ENCODE measurements at places on chromosomes 12 and 14.

GRCh38 chr12:131091413-131091975 lies 137.8 kb downstream of the ADGRD1 start:
- no peak for DNase-seq

- DNase-seq, result peak; percentile 28
Observed at GRCh38 chr14:70156592-70156991, 32.2 kb downstream of the SLC8A3 start.

DNA sequence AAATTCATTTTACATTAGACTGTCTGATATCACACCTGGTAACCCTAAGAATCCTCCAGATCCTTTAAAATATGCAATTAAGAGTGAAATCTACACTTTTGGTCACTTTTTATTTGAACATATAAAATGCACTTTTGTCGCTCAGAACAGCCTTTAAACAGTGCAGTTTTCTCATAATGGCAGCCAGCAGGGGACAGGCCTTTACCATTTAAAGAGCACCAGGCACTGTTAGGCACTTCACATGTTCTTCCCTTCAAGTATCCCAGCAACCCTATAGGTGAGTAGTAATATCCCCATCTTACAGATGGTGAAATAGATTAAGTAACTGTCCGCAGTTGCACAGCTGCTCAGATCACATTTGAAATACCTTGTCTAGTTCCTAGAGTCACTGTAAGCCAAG lies 11.3 kb upstream of the SAMD4A start:
- DNase-seq, result no peak

DNA sequence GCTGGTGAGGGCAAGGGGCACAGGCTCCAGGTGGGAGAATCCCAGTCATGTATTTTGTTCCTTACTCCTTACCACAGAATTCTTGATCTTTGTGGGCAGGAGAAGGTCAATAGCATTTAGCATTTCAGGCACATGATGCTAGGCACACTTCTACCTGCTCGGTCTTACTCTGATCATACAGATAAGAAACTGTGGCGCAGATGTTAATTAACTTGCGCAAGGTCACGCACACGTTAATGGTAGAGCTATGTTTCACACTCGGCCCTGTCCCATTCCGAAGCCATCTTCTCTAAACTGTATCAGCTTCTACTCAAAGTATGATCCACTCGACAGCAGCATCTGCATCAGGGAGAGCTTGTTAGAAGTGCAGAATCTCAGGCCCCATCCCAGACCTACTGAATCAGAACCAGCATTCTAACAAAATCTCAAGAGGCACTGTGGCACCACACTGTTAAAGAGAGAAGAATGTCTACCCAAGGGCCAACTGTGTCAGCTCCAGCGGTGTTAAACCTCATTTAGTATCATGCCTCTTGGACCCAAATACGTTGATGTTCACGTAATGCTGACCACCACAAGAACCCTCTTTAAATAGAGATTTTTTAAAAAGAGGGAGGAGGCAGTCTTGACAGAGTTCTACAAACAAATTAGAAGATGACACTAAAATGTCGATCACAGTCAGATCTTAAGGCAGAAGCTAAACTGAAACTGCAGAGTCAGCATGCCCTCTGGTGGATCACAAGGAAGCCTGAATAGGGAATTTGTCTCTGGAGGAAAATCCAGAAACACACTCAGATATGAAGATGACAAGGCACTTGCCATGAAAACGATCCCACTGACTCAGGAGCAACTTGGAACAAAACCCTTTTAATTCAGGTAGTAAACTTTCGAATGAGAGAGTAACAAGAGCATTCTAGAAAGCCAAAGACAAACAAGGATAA lies 7.3 kb downstream of the STXBP6 start:
- no peak for DNase-seq

GRCh38 chr12:125006365-125006764 lies 12.9 kb downstream of the BRI3BP start:
- DNase-seq, result no peak

GRCh38 chr14:20680363-20680762 lies 4.0 kb upstream of the RNASE4 start:
- no peak for DNase-seq

GRCh38 chr14:28141662-28142061 lies 624.9 kb upstream of the FOXG1 start:
- no peak for DNase-seq

GRCh38 chr14:73606271-73606670 lies 6.0 kb upstream of the ACOT6 start:
- DNase-seq, result no peak

- no peak for DNase-seq
Observed at GRCh38 chr14:97219431-97220017, 422.3 kb downstream of the VRK1 start.

- no peak for DNase-seq
Observed at GRCh38 chr12:123270214-123271000, 1.2 kb downstream of the CDK2AP1 start.

DNA sequence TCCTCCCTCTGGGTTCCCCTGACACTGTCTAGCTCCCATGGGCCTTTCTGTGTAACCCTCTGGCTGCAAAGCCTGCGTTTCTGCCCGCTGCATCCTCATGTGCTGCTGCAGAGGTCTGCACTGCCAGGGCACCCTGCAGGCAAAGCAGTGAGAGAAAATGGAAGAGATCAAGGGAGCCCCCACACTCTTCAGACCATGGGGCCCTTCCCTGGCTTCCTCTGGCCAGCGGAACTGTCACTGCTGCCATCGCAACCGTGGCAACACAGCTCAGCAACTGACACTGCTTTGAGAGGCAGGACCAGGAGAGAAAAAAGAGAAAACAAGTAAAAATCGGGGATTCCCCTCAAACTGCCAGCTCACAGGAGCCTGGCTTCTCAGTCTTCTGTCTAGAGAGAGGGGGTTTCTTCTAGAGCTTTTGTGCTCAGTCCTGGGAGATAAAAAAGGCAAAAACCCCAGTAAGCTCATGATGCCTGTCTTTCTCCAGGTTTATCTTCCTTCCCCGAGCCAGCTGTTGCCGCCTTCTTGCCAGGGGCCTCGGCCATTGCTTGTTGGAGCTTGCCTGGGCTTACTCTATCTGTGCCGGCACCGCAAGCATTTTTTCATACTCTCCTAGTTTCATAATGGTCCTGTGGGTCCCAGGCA lies 38.9 kb downstream of the C14orf132 start:
- no peak for DNase-seq

- DNase-seq, result no peak
Observed at GRCh38 chr12:89258240-89258969, 93.9 kb downstream of the DUSP6 start.

DNA sequence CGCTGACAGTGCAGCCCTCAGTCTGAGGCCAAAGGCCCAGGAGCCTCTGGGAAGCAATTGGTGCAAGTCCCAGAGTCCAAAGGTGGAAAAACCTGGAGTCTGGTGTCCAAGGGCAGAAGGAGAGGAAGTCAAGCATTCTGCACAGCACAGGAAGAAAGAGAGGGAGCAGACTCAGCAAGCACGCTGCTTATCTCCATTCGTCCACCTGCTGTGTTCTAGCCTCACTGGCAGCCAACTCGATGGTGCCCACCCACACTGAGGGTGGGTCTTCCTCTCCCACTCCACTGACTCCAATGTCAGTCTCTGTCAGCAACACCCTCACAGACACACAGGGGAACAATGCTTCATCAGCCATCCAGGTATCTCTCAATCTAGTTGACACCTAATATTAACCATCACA lies 38.8 kb downstream of the HELB start:
- DNase-seq, result no peak

- DNase-seq, result peak; percentile 98
Observed at GRCh38 chr12:53180220-53180930, at the start of the genes CSAD and ZNF740. TSS of gene CSAD (minus strand) at chr12:53180925. CDS start at chr12:53173470, 7,455 bp downstream. TSS of gene ZNF740 (plus strand) at chr12:53180722. CDS start at chr12:53181984, 1,262 bp downstream.

- DNase-seq, result no peak
Observed at GRCh38 chr12:44431647-44432343, 444.3 kb downstream of the NELL2 start.

DNA sequence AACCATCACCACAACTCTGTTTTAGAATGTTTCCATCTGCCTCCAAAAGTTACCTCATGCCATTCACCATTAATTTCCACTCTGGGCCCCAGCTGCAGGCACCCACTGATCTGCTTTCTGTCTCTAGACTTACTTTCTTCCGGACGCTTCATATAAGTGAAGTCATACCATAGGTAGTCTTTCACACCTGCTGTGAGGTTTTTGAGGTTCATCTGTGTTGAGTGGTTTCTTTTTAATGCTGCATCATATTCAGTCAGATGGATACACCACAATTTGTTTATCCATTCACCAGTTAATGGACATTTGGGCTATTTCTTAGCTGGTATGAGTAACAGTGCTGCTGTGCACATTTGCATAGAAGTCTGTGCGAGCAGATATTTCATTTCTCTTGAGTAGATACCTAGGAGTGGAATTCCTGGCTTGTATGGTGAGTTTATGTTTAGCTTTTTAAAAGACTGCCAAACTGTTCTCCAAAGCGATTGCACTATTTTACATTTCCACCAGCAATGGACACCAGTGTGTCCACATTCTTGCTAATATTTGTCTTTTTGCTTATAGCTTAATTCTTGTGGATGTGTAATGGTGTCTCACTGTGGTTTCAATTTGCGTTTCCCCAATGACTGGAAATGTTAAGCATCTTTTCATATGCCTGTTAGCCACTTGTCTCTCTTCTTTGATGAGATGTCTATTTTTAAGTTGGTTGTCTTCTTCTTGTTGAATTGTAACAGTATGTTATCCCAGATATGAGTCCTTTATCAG lies 48.3 kb downstream of the ZFYVE21 start:
- DNase-seq, result no peak

- no peak for DNase-seq
Observed at GRCh38 chr14:21940887-21941856, 267.6 kb upstream of the OR4E1 start.

DNA sequence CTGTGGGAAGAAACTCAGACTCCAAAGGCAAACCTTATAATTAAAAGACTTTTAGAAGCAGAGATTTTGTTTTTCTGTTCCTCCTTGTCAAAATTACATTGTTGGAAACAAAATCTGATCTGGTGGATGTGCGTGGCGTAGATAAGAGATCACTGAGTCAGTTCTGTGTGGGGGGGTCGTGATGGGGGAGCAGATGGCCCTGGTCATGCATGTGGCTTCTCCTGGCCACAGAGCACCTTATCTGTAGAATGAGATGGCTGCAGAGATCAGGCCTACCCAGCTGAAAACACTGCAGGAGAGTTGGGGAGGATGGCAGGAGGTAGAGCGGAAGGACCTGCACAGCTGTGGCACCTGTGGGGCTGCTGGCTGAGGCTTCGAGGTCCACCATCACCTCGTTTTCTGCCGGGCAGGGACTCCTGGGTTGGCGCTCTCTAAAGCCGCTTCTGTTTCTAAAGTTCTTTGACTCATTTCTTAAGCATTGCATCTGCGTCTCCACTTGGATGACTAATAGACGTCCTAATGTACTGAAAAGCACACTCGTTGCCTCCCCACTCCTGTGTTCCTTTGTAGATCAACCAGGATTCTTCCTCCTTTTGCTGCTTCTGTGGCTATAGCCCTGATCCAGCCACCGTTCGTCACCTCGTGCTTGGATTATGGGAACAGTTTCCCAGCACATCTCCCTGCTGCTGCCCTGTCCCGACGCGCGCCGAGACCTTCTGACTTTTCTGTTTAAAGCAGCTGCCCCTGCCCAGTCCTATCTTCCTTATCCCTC lies 93.4 kb downstream of the TSPAN9 start:
- DNase-seq, result no peak

- DNase-seq, result no peak
Observed at GRCh38 chr12:3718100-3718499, 34.8 kb downstream of the CRACR2A start.

GRCh38 chr14:34450958-34451357 lies 11.1 kb downstream of the SPTSSA start:
- DNase-seq, result no peak

All from gastrocnemius medialis (tissue), 4 donors.